Epithelial cell of proximal tubule (primary cell): ENCODE measurements at places on chromosomes 5 and 9. TPM values are rescaled to one million over a fixed set of nuclear protein-coding genes. Genes with fewer than 3 reads are reported as not detected.

DNA sequence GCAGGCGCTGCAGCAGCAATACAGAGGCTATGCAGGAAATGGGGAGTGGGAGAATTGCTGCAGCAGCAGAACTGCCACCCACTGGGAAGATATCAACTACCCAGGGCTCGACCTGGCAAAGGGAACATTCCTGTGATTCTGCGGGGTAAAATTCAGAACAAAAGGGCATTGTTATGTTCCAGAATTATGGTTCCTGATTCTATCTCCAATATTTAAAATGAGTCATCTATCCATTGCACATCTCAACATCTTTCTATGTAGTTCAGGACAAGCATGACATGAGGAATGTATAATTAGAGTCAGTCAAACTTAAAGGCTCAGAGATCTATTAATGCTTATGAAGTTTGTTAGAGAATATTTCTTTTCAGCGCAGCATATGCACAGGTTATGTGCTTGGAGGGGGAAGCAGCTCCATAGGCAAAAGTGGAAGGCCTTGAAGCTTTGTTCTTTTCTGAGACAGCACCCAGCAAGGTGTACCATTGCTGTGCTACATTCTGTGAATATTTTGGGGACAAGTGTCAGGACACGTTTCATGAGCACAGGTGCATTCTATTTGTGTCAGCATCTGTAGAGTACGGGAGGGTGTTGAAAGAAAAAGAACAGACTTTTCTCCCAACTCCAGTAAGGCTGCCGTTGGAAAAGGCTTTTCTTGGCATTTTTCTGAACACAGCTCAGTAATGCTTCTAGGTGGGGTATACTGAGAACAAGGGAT lies 395.6 kb upstream of the MPDZ start:
- no peak for DNase-seq

GRCh38 chr9:19146441-19147024 lies 19.2 kb upstream of the PLIN2 start:
- no peak for DNase-seq

PCDHB14 gene
- total RNA-seq: under 0.01 and 0.23 TPM in 2 replicates

RASEF gene
- total RNA-seq: 11.6 and 12.2 TPM in 2 replicates

CSF1R gene
- total RNA-seq: not detected in 2 replicates
